ENCODE measurements at places on chromosomes 1 and 21. TPM values are rescaled to one million over a fixed set of nuclear protein-coding genes. Genes with fewer than 3 reads are reported as not detected.

Gene TAS1R3
- total RNA-seq = 0.29 TPM

Gene SUCO
- total RNA-seq = 21.5 TPM

Gene LCE2B
- total RNA-seq = not detected

DNA sequence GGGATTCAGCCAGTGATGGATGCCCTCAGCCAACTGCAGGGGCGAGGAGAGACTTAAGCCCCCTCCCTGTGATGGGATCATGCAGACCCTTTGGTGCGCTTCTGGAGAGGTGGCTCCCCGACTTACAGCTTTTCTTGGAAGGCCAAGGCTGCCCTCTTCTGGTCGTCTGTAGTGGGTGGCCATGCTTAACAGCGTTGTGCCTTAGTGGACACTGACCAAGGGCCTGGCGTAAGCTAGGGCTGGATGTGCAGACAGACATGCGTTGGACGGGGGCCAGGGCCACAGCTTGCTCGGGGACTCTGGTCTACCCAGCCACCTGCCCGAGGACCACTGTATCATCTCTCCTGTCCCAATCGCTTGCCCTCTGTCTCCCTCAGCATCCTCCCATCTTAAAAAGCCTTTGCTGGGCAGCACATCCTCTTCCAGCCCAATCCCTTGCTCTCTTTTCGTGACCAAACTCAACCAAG, 5.5 kb downstream of the AZIN2 start:
- peak; percentile 20 for DNase-seq

GRCh38 chr21:38843806-38844503, 38.2 kb downstream of the ETS2 start:
- no peak for DNase-seq

GRCh38 chr1:22545141-22545540, 18.1 kb upstream of the EPHA8 start:
- DNase-seq = no peak

GRCh38 chr1:2800664-2801045, 838 bp downstream of the TTC34 start:
- DNase-seq = no peak

DNA sequence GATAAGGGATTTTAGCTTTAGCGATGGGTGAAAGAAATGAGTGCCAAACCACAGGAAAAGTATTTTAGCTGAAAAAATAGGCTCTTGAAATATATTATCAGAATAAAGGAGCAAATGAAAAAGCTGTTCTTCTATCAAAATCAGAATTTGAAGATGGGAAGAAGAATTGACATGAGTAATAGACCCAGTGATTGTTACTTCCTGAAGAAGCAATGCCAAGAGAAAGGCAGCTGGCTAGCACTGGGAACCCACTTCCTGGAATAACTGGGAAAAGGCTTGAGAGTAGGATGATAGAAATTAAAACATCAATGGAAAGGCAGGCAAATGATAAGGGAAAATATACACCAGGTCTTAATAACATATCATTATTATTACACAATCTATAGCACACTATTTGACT, 29.9 kb upstream of the LYPLAL1 start:
- no peak for DNase-seq

DNA sequence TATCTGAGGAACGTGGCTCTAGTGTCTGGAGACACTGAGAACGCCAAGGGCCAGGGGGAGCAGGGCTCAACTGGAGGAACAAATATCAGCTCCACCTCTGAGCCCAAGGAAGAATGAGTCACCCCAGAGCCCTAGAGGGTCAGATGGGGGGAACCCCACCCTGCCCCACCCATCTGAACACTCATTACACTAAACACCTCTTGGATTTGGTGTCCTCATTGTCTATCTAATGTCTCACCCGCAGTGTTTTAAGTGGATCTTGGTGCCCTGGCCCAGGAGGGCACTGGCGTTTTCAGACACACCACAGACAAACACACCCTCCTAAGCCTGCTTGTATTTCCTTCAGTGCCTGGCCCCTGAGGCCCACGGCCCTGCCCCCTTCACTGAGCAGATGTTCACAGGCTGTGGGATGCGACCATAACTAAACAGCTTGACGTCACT, 2.2 kb upstream of the FALEC start:
- no peak for DNase-seq

DNA sequence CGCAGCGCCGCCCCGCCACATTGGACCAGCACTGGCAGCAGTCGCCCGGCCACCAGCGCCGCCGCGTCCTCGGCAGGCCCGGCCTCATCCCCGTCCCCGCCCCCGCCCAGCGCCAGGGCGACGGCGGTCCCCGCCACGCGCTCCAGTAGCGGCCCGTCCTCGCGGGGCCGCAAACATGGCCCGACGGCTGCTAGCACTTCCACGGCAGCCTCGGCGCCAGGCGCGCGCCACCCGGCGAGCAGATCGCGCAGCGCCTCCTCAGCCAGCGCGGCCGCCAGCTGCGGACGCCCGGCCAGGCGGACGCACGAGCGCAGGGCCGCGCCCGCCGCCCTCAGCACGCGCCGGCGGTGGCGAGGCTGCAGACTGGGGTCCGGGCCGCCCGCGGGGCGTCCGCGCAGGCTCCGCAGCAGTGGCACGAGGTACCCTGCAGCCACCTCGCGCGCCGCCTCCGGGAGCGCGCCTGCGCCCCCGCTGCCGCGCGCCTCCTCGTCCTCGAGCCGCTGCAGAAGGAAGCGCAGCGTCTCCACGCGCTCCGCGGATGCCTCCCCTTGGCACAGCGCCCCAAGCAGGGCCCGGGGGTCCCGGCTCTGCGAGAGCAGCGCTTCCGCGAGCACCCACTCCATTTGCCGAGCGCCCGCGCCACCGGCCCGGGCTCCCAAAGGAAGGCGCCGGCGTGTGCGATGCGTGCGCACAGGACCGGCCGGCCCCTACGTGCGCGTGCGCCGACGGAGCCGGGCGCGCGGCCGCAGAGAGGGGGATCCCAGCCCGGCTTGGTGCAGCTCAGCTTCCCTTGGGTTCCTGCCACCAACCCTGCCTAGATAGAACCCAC, at the start of gene TARBP1:
TSS of gene TARBP1 (minus strand) at position 699 of the 829 bp plus-strand sequence. CDS start at position 623, 76 bp downstream.
- peak; percentile 66 for DNase-seq

Measured in activated T-cell treated with anti-CD3 and anti-CD28 coated beads, Interleukin-2, amount 50 U/mL, for 4 hours (primary cell).